ENCODE measurements at places on chromosomes 12 and 14.

- DNase-seq, result no peak
Observed at GRCh38 chr12:73414926-73415325, 1122.7 kb upstream of the ATXN7L3B start.

- no peak for DNase-seq
Observed at GRCh38 chr12:68240975-68241374, 12.4 kb downstream of the IL22 start.

GRCh38 chr12:19666070-19666469 lies 226.8 kb downstream of the AEBP2 start:
- no peak for DNase-seq

DNA sequence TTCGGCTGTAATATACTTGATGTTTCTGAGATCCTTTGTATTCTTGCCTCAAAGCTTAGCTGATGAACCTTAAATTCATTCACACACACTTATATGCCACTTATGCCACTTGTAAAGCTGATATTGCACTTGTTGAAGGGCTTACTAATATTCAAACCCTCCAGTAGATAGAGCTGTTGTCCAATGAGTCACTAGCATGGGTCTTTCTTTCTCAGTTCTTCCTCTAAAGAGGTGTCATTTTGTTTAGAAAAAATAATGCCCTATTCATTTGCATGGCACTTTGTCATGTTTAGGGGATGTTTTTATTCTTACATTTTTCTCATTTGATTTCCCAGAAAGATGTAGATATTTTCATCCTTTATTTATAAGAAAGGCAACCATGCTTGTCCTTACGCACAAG lies 56.4 kb downstream of the MON2 start:
- DNase-seq, result no peak

DNA sequence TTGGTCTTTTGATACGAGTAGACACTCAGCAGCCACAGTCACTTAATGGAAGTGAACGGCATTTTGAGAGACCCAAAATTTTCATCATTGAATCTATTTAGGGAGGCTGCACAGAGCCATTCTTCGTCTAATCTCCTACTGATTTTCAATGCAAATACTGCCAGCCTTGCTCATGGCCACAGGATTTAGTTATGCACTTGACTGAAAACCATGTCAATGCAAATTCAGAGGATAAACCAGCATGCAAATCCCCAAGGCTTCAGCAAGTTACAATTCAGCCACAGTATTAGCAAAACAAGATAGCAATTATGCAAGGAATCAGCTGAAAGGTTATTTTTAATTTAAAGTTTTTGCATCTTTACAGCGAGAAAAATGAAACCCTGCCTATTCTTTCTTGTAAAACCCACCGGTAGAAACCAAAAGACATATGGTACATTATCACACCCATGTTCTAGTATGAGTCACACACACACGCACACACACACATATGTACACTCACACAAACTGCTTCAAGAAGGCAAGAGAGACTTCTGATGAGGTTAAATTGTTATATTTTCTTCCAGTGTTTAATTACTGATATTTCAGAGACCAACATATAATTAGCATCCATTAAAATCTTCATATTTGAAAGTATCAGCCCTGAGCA lies 985.3 kb upstream of the FLRT2 start:
- no peak for DNase-seq

DNA sequence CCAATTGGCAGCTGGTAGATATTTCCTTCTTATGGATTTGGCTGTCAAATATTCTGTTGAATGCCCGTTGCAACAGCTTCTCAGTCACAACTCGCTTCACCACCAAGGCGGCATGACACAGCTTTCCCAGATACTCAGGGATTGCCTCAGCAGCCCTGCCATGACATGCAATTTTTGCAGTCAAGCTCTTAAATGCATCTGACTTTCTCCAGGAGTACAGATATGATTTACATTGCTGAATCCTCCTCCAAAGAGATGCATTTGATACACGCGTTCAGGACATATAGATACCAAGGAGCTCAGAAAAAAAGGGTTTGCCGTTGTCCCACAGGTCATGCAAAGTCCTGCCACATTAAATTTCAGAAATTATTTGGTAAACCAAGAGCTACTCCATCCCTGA lies 6.5 kb downstream of the KRT5 start:
- no peak for DNase-seq
